ENCODE measurements at places on chromosomes 2 and 18.

GRCh38 chr2:86519349-86519748, 43.9 kb downstream of the CHMP3 start:
- no peak for DNase-seq

DNA sequence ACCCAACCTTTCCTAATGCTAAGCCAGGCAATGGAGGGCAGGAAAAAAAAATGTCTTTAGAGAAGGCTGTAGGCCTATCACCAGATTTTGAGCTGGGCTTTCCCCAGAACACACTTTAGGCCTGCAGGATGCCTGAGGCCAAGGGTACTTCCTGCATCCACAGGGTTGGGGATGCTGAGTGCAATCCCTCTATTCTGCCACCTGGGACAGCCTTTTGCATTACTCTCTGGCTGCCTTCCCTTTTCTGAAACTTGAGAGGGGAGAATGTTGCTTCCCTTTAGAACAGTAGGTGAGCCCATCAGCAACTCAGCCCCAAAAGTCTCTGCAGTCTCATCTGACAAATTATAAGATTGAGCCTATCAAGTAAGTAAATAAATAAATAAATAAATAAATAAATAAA, 195.2 kb downstream of the SLC8A1 start:
- no peak for DNase-seq

GRCh38 chr2:26185304-26185928, 12.5 kb downstream of the GAREM2 start:
- DNase-seq = no peak

DNA sequence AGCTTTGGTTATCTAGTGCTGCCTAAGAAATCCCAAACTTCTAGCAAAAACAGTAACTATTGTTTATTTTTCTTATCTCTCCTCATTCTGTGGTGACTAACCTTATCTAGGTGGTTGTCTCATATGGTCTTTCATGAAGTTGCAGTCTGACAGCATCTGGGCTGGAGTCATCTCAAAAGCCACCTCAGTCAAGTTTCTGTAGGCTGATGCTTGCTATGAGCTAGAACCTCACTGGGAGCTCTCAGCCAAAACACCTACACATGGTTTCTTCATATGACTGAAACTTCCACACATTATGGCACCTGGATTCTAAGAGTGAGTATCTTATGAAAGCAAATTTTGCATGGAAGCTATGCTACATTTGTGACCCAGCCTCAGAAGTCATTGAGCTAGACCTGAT, 596.4 kb upstream of the VRK2 start:
- DNase-seq = no peak

DNA sequence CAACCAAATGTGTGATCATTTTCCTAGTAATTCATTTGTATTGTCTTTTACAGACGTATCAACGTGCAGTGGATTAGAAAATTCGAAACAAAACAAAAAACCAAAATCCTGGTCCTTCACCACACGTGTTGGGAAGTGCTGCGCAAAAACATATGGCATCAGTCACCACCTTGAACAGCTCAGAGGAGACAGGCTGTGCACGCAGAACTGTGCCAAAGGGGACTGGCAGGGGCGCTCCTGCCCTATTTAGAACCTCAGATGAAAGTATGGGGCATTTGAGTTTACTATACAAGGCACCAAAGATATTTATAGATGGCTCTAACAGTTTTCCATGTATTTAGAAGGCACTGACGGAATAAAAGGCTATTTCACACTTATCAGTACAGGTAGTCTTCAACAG, 42.3 kb downstream of the NOL10 start:
- DNase-seq = no peak

- no peak for DNase-seq
Measured at GRCh38 chr18:77109648-77110019, 22.9 kb downstream of the MBP start.

DNA sequence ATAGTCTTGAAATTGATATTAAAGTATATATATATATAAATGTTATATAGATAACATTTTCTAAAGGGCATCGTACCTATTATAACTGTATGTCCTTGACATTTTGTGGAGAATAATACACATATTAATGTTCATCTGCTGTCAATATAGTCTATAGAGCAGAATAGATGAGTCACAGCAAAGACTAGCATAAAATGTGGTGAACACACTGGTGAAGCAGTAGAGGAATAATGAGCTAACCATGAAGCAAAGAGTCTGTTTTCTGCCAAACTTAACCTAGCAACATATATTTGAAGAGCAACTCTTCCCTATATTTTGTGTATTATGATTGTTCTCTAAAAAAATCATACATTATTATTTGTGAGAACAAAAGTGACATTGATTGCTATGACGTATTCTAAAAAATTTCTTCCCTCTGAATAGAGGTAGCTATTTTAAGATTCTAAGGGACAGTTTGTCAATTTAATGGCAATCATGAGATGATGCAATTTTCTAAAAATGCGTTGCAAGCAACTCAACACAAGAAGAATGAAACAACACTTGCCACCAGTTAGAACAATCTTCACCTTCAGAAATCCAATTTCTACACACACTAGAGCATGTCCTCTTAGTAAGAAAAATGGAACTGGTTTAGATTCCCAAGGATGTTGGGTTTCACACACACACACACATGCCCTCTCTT, 22.0 kb downstream of the DOCK10 start:
- peak; percentile 49 for DNase-seq

GRCh38 chr2:239208465-239209180, 192.2 kb downstream of the HDAC4 start:
- DNase-seq = no peak

- DNase-seq = no peak
Measured at GRCh38 chr18:58113337-58113736, 69.3 kb downstream of the NEDD4L start.

- DNase-seq = no peak
Measured at GRCh38 chr18:56382541-56382940, 255.9 kb downstream of the TXNL1 start.

DNA sequence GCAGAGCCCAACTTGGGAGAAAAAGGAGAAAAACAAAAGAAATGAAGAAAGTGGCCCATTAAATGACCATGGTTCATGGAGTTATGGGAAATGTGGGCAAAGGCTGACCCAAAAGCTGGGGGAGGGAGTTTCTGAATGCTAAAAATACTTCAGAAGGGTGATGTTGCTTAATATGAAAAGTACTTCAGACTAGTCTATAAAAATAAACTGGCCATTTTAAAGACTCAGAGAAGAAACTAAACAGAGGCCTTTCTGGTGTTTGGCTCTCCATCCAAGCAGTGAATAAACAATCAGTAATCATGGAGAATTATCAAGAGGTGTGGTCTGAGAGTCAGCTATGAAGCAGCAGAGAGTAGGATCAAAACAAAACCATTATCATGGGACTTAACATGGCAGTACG, 160.8 kb upstream of the MAPRE2 start:
- DNase-seq = no peak

DNA sequence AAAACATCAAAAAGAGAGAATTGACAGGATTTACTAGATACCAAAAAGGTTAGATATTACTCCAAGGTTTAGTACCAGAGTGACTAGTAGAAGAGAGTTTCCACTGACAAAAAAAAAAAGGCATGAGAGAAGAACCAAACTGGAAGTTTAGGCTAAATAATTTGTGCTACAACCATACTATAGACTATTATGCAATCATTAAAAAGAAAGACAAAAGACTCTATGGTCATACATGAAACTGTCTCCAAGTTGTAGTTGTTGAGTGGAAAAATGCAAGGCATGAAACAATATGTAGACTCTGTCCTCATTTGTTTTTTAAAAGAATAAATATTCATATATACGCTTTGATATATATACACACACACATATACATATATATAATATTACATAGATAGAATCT, 1.7 kb upstream of the EXOC6B start:
- peak; percentile 27 for DNase-seq

GRCh38 chr2:228699400-228699799, 517.9 kb upstream of the SPHKAP start:
- peak; percentile 72 for DNase-seq

DNA sequence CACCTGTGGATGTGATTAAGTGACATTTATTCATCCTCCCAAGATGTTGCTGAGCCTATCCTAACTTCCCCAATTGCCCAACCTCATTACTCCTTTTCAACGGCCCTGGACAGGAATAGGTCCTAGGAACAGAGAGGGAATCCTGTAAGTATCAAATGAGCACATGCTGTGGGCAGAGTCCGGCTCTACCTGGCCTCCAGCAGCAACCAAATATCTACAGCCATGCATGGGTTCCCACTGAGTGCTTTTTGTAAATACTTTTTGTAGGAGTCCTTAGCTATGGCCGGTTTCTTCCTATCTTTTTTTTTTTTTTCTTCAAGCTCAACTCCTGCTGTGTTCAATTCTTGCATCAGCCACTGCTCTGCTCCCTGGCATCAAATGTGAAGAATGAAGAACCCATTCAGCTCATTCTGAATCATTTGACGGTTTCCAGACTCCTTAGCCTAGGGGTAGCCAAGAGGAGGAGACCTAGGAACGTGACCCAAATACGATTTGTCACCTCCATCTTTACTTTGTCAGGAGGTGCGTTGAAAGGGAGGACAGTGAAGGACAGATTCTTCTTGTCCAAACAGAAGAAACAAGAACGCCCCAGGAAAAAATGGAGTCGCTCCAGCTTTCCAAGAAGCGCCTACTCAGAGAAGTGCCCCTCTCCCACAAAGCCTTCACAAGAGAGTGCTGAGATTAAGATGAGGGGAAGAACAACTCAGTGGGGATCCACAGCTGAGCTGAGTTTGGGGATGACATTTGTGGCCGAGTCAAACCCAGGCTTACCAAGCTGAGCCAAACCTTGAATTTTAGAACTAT, 46.7 kb upstream of the LCLAT1 start:
- DNase-seq = no peak

DNA sequence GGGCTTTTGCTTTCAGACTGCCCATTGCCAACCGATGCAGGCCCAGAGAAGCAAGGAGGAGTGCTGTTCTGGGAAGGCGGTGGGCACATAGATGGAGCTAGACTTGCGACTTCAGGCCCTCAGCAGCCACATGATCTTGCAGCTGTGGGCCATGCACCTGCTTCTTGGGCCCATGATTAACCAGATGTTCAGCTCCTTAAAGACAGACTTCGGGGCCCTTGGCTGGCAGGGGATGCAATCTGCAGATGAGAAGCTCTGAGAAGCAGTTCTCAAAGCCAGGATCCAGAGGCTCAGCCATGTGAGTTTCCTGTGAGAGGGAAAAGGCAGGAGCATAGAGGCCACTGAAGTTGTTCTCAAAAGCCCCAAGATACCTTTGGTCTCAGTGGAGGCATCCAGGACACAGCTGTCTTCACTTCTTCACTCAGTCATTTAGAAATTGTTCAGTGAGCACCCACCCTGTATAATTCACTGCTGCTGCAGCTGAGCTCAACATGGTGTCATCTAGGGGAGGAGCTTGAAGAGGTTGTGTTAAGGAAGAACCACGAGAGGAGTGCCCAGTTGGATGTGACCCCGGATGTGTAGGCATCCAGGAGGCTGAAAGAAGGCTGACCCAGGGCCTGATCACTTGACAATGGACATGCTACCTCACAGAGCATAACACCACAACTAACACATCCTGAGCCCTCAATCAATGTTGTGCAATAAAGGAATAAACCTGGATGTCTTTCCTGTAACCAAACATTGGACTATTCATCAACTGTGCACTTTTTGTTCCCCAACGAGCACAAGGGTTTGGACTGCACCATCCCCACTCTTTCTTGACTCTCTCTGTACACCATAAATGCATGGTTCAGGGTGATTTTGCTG, 44.7 kb upstream of the TMEM200C start:
- no peak for DNase-seq

- no peak for DNase-seq
Measured at GRCh38 chr2:131037398-131038257, 55.6 kb downstream of the FAM168B start.

GRCh38 chr18:2303517-2304238, 267.6 kb downstream of the METTL4 start:
- DNase-seq = peak; percentile 59

DNA sequence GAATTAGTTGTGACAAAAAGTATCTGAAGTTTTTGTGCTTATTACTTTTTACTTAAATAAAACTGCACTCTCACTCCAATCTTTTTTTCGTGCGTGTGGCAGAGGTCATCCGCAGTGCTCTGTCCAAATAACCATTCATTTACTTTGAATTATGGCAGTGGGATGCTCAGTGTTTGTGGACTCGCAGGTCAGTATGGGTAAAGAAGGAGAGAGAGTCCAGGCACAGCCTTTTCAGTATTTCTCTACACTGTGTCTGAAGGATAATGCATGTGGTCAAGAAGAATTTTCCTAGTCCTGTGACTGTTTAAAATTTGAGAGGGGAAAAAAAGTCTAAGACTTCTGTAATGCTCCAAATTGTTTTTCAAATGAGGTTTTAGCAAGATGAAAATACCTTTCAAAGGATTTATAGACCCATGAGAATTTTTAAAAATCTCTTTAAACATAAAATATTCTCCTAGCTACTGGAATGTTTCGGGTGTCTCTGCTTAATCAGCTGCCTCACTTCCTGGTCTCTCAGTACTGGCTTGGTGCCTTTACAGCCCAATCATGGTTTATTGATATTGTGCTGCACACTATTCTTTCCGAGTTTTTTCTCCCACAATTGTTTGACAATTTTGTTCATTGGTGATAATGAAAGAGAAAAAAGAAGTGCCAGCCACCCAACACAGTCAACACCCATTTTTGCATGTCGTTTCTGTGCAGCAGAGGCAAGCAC, 453.2 kb downstream of the PTPRM start:
- peak; percentile 20 for DNase-seq

GRCh38 chr2:112867701-112868631, 31.4 kb upstream of the IL1B start:
- no peak for DNase-seq

- DNase-seq = no peak
Measured at GRCh38 chr2:20013126-20013849, 820 bp upstream of the MATN3 start.

DNA sequence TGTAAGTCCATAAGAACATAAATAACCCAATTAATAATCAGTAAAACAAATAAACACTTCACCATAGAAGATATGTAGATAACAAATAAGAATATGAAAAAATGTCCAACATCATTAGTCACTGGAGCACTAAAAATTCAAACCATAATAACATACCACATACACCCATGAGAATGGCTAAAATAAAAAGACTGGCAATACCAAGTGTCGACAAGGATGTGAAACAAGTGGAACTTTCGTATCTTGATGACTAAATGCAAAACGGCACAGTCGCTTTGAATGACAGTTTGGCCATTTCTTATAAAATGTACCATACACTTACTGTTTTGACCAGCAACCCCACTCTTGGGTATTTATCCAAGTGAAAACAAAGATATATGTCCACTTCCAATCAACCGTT, 26.8 kb downstream of the ANKMY1 start:
- no peak for DNase-seq

DNA sequence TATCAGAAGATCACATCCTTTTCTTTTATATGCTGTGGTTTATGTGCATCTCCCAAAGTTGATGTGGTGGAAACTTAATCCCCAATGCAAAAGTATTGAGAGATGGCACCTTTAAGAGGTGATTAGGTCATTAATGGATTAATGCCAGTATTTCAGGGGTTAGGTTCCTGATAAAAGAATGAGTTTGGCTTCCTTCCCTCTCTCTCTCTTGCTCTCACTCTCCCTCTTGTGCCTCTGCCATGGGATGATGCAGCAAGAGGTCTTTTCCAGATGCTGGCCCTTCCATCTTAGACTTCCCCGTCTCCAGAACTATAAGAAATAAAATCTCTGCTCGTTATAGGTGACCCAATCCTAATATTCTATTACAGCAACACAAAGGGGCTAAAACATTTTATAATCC, 85.0 kb downstream of the TTC27 start:
- DNase-seq = peak; percentile 19

- no peak for DNase-seq
Measured at GRCh38 chr2:37349231-37349860, 4.9 kb downstream of the QPCT start.
